Astrocyte of the hippocampus (primary cell): ENCODE measurements at places on chromosomes 11 and 22.

DNA sequence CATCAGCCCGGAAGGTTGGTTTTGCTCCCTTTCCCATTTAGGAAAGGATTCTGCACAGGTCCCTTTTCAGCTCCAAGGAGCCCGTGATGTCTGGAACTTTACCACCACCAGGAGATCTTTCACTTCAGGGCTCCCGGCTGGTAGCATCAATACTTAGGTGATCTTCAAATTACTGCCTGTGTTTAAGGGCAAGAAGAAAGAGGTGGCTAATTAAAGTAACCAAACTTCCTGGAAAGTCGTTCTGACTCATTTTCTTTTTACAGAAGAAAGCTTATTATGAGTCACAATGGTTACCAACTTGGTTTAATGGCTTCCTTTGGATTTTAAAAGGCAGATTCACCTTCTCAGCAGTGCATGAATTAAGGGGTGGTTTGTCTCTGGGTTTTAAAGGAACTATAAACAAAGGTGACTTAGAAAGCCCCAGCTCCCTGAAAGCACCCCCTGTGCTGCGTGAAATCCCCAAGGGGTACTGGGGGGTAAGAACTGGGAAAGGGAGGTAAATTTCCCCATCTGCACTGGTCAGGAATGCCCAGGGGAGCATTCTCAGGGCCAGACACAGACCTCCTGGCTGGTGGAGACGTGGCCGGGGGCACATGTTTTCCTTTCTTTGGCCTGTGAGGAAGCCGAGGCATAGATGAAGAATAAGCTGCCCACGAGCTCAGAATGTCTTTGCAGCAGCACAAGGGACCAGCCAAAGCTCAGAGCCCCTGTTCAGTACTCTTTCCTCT lies 8.8 kb downstream of the POU2F3 start:
- DNase-seq, result peak; percentile 57

DNA sequence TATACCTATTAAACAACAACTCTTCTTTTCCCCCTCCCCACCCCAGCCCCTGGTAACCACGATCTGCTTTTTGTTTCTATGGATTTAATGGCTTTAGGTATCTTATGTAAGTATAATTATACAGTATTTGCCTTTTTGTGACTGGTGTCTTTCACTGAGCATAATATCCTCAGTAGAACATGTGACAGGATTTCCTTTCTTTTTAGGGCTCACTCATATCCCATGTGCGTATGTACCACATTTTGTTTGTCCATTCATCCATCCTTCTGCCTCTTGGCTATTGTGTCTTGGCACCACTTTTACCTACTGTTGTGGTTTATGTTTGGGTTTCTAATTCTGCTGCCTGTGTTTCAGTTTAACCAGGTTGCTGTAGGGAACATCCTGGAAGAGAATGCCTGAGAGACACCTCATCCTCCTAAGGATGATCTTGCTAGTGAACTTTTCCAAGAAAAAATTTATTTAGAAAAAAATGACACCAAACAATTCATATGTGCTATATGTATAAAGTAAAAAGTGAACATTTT lies 77.6 kb upstream of the SESN3 start:
- no peak for DNase-seq

GRCh38 chr11:122207921-122208764 lies 92.1 kb upstream of the BLID start:
- DNase-seq, result peak; percentile 58

DNA sequence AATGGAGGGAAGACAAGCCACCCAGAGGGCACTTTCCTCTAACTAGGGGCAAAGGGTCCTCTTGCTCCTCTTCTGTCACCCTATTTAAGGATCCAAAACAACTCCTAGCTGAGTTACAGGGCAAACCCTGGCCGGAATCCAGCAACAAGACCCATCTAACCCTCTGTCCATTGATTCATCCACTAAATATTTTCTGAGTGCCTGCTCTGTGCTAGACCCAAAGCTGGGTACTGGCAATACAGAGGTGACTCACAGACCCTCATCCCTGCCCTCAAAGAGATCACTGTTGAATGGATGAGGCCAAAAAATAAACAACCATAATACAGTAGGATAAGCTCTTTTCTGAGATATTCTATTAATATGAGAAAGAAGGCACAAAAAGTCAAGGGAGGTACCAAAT lies 4.3 kb upstream of the GALNT18 start:
- no peak for DNase-seq

DNA sequence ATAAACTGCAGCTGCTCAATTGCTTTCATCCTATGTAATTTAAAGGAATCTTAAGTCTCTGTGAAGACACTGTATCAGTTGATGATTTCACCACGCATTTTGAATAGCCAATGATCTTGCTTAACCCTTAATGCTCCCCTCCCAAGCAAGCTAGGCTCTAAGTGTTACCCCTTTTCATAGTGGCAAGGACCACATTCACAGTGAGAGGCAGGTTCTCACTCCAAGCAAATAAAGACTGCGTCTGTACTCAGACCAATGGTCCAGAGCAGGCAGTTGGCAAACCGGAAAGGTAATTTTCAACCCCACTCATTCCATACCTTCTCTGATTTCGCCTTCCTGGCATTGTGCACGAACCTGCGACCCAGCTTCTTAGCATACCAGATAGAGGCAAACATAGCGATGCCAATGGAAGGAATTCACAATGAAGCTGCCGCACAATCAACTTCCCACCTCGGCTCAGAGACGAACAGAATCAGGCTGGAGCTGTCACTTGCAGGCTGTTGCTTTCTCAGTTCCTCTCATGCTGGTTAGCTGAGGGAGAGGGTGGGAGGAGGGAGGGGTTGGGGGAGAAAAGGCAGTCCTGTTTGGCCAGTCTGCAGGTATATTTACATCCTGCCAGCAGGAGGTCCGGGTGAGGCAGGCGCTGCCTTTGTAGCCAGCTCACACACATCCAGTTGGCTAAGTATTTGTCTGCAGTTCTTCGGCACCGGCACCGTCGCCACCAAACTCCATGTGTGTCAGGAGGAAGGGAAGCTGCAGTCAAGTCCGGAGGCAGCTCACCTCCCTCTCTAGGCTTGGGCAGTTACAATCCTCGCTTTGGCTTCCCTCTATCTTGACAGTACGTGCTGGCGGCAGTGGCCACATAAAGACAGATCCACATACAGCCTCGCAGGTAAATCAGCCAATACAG lies 1151.2 kb upstream of the CCDC90B start:
- DNase-seq, result peak; percentile 39

GRCh38 chr11:119092880-119093842 lies 8.5 kb downstream of the HMBS start:
- DNase-seq, result peak; percentile 91

DNA sequence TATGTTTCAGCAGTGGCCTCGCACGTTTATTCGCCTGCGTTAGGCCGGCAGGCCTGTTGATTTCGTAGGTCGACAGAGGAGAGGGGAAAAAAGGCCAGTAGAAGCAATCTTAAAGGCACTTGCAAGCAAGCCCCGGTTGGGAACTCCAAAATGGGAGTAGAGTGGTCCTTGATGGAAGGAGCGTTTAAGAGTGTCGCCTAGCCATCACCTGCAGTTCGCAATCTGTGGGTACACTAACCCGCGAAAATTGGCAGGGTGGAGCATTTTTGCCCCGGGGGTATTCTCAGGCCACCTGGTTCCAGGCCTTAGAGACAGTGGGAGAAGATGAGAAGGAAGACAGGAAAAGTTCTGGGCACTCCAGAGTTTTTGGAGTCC lies 1.1 kb downstream of the EWSR1 start:
- DNase-seq, result peak; percentile 26

DNA sequence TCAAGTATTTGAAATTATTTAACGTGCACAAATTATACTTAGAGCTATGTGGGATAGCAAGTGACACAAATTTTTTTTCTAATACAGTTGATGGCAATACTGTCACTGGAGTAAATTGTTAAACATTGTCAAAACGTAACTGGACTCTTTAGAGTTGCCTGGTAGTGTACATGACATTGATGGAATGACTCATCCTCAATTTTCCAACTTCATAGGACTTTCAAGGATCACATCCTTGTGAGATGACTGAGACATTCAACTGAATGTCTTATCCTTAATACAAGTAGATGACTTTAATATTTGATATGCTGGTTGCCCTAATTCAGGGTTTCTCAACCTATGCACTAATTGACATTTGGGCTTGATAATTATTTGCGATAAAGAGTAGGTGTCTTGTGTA lies 310.0 kb downstream of the SWAP70 start:
- DNase-seq, result no peak

DNA sequence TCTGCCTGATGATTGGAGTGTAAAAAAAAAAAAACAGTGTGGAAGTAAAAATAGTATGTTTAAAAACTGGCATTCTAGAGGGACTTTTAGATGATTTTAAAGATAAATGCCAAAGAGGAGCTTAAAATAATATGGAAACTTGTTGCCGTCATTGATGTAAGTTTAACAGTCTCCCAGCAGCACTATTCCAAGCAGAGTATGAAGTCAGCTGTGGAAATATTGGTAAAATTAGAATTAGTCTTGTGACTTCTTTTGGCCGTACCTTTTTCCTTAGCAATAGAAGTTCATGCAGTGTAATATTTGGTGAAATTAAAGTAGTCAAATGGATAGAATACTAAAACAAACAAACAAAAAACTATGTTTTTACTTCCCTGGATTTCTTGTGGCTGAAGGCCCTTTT lies 134.9 kb downstream of the METTL15 start:
- DNase-seq, result no peak

- peak; percentile 46 for DNase-seq
These were observed 2.5 kb downstream of the TMEM184B start for GRCh38 chr22:38270091-38270992.

GRCh38 chr22:47586038-47586437 lies 823.6 kb downstream of the TBC1D22A start:
- DNase-seq, result no peak

- no peak for DNase-seq
These were observed 70.8 kb downstream of the WNT11 start for GRCh38 chr11:76135491-76135890.

DNA sequence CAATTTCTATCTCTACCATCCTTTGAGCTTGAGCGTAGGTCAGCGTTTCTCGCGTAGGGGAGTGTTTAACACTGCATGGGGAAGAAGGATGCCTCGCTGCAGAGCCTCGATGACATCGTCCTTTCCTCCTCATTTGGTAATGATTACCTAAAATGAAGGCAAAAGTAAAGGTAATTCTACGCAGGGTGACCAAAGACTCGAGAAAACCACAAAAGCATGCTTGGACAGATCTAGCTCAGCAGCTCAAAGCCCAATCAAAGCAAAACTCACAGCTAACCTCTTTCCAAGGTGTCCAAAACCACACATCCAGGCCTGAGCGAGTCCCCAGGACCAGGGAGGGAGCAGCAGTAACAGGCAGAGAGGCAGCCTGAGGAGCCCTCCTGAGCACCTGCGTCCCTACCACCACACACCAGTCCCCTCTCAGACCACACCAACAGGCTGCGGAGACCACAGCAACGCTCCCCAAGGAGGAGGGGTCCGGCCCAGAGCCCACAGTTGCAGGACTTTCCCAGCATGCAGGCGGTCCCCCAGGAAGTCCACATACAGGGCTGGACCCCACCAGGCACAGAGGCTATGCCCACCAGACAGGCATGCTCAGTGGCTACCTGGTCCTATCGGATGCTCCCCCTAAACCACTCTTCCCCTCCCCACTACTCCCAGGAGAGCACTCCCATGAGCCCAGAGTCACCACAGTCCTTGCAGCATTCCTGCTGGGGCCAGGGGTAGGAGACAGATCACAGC lies 3.3 kb downstream of the BRD1 start:
- no peak for DNase-seq

- DNase-seq, result peak; percentile 81
These were observed 44.7 kb downstream of the CCDC90B start for GRCh38 chr11:83241291-83241946.

GRCh38 chr11:75570559-75571139 lies 8.6 kb downstream of the SERPINH1 start:
- DNase-seq, result no peak

- no peak for DNase-seq
These were observed at the start of gene GSTT4 for GRCh38 chr22:24005201-24005600. Gene GSTT4, minus strand, starts transcription at chr22:24005453. Its CDS starts 97 bp downstream, at chr22:24005356.

DNA sequence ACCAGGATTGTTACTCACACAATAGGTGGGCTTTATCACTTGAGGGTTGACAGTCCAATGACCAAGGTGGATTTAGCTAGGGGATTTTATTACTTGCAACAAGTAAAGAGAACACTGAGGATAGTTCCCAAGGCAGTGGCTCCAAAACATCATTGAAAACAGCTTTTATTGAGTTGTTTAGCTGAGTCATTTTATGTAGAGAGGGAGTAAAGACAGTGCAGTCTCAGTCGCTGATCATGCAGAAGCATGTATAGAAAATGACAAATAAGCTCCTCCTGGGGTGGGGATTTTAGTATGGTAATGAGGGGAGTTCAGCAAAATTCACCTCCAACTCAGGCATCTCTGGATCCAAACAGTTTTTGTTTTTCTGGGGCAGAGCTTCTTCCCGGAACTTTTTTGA lies 163.0 kb upstream of the CCDC179 start:
- no peak for DNase-seq

- DNase-seq, result no peak
These were observed 108.5 kb upstream of the USP47 start for GRCh38 chr11:11733246-11733747.

GRCh38 chr11:112884012-112884767 lies 77.0 kb upstream of the NCAM1 start:
- peak; percentile 33 for DNase-seq

- DNase-seq, result no peak
These were observed 35.7 kb upstream of the SUSD2 start for GRCh38 chr22:24145446-24146193.

- no peak for DNase-seq
These were observed 84.8 kb downstream of the KCNQ1 start for GRCh38 chr11:2529636-2530035.

DNA sequence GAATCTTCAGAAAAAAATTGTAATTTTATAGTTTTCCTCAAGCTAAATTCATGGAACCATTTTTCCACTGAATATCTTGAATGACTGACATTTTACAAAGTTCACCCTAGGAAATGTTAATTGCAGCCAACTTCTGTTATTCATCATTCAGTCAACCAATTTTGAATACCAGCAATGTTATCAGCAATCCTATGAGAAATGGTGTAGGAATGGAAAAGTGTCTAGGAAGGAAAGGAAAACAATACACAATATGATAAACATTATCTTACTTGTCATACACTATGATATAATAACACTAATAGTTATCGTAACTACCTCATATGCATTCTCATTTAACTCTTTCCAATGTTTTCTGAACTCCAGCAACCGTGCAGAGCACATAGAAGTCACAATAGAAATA lies 790.5 kb upstream of the LRRC4C start:
- DNase-seq, result peak; percentile 14

- DNase-seq, result no peak
These were observed 11.1 kb downstream of the MS4A8 start for GRCh38 chr11:60710482-60710881.

- no peak for DNase-seq
These were observed 55.1 kb downstream of the MAML2 start for GRCh38 chr11:96287822-96288439.
